Activated CD4-positive, alpha-beta T cell treated with anti-CD3 and anti-CD28 coated beads, Interleukin-2, amount 50 U/mL, for 24 hours (primary cell): ENCODE measurements at places on chromosomes 2 and 18.

DNA sequence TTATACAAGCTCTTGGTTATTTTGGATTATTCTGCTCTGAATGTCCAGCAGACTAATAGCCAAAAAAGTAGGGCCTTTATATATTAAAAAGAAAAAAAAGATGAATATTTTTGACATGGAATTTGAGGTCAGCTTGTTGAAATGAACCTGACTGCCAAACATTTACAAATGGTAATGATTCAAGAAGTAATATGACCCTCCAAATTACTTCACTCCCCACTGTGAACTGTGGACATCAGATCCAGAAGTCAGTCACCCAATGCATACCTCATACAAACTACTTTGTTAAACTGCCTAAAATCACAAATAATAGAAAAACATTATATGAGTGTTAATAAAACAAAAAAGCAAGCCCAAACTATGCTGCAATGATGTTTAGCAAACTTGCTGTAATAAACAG is 10.0 kb downstream of the EPG5 start:
- no peak for DNase-seq

DNA sequence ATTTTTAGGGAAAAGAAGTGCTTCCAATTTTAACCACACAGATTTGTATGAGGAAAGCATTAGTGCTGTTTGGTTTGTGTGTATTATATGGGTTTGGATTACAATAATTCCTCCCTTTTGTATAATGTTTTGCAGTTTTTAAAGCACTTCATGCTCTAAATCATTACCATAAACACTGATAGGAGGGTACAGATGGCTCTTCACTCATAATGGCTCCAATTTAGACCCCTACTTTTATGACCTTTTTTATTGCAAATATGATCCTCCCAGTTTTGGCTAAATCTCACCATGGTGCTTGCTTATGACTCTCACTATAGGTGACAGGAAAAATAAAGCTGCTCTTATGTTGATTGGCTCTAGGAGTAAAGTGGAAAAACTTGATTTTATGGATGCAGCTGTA is 23.8 kb upstream of the TMEM17 start:
- no peak for DNase-seq

GRCh38 chr2:7849027-7849426 is 832.8 kb upstream of the ID2 start:
- no peak for DNase-seq

- no peak for DNase-seq
Measured at GRCh38 chr2:26410764-26411243, 9.1 kb downstream of the DRC1 start.

DNA sequence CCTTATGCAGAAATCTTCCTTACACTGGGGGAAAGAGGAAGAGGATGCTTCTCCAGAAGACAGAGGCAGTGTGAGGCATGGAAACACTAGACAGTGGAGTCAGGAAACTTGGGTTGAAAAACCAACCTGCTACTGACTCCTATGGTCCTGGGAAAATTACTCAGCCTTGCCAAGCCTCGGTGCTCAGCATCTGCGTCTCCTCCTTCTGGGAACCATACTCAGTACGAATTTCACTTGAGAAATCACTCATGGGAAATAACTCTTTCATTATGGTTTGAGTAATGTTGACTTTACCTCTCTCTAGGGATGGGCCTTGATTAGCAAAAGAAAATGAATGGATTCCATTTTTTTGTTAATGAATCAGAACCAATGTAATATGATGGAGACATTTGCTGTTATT is 96.5 kb downstream of the KCNE4 start:
- no peak for DNase-seq

DNA sequence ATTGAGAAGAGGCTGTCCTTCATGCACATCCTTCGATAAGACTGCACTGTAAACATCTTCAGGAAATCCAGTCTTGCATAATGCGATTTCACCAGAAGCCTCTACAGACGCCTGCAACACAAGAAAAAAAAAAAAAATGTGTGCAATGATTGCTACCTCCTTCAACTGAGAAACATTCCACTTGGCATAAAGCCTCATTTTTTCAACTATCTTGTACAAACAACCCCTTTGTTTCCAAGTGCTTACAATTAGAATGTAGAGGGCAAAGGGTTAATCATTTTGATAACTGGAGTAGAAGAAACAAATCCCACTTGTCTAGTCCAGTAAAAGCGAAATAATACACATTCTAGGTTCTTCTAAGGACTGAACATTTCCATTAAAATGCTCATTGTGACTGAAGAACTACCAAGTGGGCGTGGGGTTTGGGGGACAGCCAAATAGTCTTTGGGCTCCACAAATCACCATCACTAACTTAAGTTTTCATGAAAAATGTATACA is 29.2 kb downstream of the CDH2 start:
- DNase-seq = no peak

DNA sequence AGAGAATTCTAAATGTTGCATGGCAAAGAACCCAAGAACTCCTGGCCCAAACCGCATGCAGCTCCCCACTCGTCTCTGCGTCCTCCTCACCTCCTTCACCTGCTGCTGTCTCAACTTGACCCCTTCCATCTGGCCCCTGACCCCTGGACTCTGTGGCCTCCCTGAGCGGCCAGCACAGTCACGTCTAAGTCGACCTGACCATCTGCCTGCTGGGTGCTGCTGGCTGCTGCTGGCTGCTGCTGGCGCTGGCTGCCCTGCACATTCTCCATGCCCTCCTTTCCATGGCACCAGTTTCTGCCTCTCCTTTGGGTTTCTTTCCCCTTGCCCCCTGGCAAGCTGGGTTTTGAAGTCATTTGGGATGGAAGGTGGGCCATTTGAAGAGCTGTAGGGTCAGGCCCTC is 30.1 kb upstream of the ASB1 start:
- no peak for DNase-seq

GRCh38 chr2:222776792-222777191 is 84.0 kb upstream of the ACSL3 start:
- no peak for DNase-seq

- no peak for DNase-seq
Measured at GRCh38 chr2:202009019-202009481, 24.6 kb upstream of the FZD7 start.

- DNase-seq = no peak
Measured at GRCh38 chr18:59481436-59481835, 122.4 kb upstream of the LMAN1 start.

- no peak for DNase-seq
Measured at GRCh38 chr2:27811768-27812167, 40.2 kb downstream of the MRPL33 start.

GRCh38 chr2:6929196-6929819 is 12.1 kb downstream of the RNF144A start:
- no peak for DNase-seq

DNA sequence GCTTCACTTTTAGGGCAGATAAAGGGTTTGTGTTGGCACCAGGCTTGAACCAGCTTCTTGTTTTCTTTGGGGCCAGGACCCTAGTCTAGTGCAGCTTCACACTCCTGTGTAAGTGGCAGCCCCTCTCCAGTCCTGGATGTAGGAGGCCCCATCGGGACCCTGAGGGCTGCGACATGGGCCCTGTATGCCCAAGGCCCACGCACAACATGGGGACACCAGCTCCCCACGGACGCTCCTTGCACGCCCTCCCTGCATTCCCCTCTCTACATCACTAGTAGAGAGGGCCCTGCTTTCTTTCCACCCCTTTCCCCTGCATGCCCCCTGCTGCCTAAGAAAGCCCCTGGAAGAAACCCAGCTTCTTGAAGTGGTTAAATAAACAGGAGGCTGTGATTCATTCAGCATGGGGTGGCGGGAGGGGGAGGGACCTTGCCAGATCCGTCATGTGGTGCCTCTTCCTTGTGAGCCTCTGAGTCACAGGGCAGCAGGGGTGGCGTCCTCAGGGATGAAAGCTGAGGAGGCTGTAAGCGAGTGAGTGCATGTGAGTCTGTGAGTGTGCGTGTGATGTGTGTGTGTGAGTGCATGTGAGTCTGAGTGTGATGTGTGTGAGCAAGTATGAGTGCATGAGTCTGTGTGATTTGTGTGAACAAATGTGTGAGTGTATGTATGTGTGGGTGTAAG is 42.5 kb downstream of the COPS8 start:
- no peak for DNase-seq

- DNase-seq = no peak
Measured at GRCh38 chr2:46589356-46589755, 110.0 kb downstream of the TMEM247 start.

DNA sequence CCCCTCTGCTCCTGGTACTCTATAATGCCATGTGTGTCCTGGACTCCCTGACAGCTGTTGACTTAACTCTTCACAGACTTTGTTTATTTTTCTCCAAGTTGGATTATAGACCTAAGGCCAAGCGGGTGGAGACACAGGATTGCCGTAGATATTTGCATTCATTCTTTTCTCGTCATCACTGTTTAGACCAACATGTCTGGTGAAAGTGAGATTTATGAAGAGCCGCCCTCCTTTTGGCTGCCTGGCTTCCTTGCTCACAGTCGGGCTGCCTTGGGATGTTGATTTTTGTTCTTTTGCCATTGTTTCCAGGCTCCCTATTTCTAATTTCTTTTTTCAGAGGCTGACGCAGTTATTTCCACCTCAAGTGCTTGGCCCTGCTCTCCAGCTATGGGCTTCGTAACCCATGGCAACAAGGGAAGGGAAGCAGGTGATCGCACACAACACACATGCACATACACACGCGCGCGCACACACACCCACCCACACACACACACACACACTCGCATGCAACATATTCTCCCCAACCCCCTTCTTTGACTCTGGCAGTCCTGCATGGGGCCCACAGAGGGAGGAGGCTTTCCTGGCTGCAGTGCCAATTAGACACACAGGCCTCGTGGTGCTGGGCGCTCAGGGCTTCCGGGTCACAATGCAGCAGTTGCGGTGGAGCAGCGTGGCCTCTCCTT is 296.5 kb downstream of the MTX2 start:
- DNase-seq = no peak

- DNase-seq = no peak
Measured at GRCh38 chr18:9634856-9635255, 20.5 kb upstream of the PPP4R1 start.

DNA sequence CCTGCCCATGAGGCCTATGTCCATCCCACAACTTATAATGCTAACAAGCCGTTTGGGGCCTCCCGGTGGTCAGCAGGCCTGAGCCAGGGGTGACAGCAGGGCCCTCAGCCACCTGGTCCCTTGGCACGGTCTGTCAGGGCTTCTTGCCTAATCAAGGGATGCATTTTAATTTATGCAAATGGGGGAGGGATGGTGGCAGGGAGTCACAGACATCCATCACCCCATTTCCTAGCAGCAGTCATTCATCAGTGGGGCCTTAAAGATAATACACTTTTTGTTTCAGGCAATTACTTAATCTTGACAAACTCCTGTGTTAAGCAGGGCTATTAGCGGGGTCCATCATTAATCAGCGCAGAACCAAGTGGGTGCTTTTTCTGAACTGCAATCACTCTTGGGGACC is 174.5 kb downstream of the GLI2 start:
- DNase-seq = no peak

- DNase-seq = no peak
Measured at GRCh38 chr2:38454081-38454480, 77.0 kb upstream of the ATL2 start.

DNA sequence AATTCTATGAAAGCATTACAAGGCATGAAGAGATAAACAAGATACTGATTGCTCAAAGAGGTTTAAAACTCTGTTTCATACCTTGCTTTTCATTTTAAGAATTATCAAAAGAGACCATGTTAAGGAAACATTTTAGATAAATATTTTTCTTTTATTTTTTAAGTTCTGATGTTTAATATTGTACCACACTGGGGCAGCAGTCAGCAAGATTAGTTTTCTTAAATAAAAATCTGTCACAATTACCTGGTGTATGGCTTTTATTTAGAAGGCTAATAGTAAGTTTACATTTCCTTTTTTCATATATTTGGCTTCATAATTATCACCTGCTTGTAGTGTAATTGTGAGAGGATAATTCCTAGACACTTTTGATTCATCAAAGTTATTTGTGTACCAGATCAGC is 46.4 kb downstream of the ZNF804A start:
- no peak for DNase-seq

GRCh38 chr2:191151331-191151730 is 537 bp upstream of the STAT4 start:
- no peak for DNase-seq
